ENCODE measurements at places on chromosomes 12 and 14.

- DNase-seq: no peak
Measured at GRCh38 chr12:42705863-42706262, 116.3 kb upstream of the PRICKLE1 start.

DNA sequence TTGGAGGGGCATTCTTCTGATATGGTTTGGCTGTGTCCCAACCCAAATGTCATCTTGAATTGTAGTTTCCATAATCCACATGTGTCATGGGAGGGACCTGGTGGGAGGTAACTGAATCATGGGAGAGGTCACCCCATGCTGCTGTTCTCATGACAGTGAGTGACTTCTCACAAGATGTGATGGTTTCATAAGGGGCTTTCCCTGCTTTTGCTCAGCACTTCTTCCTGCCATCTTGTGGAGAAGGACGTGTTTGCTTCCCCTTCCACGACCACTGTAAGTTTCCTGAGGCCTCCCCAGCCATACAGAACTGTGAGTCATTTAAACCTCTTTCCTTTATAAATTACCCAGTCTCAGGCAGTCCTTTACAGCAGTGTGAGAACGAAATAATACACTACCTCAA is 382.4 kb downstream of the VRK1 start:
- DNase-seq: peak; percentile 39

DNA sequence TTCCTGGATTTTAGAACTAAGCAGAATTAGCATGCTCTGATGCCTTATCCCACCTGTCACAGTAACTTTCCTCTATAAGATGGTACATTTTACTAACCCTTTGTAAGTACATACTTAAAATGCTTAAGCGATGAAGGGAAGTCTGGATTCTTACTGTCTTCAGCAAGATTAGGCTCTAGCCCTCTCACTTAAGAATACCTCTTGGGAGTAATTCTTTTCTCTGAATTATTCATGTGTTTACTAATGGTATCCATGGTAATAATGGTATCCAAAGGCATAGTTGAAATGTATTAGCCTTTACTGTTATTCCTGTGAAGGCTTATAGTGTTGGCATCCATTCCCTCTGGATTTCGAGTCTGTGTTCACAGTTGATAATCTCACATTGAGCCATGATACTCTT is 176.9 kb downstream of the MON2 start:
- no peak for DNase-seq

- no peak for DNase-seq
Measured at GRCh38 chr12:130835436-130835835, 3.6 kb downstream of the STX2 start.

GRCh38 chr14:51067295-51067694 is 27.6 kb downstream of the TRIM9 start:
- no peak for DNase-seq

DNA sequence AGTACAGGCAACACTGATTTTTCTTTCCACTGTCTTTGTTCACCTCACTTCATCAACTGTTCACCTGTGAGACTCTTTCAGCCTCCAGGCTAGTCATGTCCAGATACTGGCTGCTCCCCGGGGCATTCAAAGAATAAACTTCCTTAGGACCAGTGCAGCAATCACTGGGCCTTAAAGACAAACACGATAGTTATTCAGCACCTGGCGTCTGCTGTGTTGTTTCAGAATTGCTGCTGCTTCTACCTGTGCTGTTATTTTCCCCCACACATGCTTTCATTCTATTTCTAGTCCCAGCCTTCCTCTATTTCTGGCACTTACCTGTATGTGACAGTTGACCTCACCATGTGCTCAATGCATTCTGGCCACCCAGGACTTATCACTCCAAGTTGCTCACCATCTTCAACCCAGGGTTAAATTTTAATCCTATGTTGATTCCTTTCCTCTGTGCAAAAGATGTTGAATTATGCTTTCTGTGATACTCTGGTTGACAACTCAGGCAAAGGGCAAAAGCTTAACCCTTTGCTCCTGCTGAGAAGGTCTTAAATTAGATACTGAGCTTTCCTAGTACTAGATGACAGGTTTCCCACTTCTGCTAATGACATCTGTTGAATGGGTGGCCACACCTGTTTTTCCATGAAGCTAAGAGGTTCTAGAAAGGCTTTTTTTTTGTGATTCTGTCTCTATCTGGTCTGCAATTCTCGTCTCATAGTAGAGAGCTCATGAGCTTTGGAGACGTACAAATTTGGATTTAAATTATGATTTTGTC is 41.4 kb downstream of the PTPRQ start:
- no peak for DNase-seq

DNA sequence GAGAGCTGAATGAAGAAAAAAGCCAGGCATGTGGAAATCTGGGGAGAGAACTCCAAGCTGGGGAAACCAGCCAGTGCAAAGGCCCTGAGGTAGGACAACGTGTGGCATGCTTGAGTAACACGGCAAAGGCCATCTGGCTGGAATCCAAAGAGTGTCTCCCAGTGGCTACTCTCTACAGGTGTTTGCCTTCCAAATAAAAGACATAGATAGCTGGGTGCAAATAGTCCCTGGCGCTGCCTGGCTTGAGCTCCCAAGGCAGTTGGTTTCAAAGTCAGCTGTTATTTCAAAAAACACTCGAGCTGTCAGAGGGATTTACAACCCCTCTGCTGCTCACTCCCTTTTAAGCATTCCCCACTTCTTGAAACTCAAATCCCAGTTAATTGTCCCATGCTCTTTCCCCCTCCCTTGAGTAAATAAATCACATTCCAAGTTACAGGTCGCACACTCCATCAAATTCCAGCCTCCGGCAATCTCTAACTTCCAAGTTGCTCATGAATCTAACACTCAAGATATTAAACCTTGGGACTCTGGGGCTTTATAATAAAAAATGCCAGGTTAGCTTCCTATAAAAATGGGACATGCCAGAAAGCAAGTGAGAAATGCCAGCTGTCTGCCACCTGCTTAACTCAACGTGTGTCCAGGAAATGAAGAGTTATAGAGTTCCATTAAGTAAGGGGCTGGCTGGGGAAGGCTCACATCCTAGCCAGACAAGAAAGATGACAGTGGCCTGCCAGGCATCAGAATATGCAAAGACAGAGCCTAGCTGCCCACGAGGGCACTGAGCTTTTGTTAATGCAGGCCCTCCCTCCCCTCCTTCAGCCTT is 133.6 kb upstream of the NOS1 start:
- DNase-seq: no peak

Data from stimulated activated CD4-positive, alpha-beta T cell treated with anti-CD3 and anti-CD28 coated beads, Interleukin-4, amount 100 ng/mL, for 4 hours (primary cell).